ENCODE measurements at places on chromosomes 5 and 9.

DNA sequence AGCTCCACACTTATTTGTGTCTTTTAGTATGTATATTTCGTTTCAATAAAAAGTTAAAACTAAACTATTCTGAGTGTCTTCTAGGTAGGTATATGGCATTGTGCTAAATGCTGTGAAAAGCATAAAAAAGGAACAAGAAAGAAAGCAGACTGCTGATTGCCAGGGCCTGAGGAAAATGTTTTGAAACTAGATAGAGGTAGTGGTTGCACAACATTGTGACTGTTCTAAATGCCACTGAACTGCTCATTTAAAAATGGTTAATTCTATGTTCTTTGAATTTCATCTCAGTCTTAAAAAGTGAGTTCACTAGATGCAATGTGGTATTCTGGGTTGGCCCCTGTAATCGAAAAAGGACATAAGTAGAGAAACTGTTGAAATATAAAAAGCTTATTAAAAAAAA, 2.6 kb upstream of the ALAD start:
- no peak for DNase-seq

DNA sequence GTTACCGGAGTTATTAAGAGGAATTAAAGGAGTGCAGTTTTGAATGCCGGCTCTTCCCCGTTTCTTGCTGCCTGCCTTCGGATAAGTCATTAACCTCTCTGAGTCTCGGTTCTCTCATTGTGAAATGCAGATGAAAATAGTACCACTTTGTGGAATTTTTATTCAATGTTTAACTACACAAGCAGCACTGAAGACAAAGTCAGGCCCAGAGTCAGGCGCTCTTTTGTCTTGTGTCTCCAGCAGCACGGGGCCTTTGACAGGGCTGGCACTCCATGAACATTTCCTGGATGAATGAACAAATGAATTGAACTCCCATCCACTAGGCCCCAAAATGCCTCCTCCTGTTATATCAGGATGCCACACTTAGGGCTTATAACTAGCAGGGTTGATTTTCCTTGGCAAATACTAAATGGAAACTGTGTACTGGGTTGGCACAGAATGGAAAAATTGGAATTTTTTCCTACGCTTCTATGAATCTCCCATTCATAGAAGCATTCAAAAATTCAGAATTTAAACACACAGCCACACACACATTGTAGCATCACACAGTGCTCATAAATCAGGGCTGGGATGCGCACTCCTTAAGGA, 332.8 kb downstream of the MLLT3 start:
- DNase-seq = no peak

- no peak for DNase-seq
These were observed 72.2 kb downstream of the PTTG1 start for GRCh38 chr5:160493806-160494338.

GRCh38 chr9:21294904-21295538, 10.1 kb downstream of the IFNA5 start:
- peak; percentile 13 for DNase-seq

GRCh38 chr5:96868603-96869371, 7.5 kb upstream of the ERAP2 start:
- DNase-seq = no peak

Data from GM12878 (cell line).